ENCODE measurements at places on chromosomes 16 and 17. TPM values are rescaled to one million over a fixed set of nuclear protein-coding genes. Genes with fewer than 3 reads are reported as not detected.

The CRYBA1 gene
- not detected for polyA plus RNA-seq

The SEPHS2 gene
- polyA plus RNA-seq: 31.6 TPM

The KRTAP9-4 gene
- polyA plus RNA-seq: not detected

The DRC3 gene
- 24.6 TPM for polyA plus RNA-seq

The LRRC36 gene
- polyA plus RNA-seq: 5.8 TPM

The SBK1 gene
- polyA plus RNA-seq: 15.1 TPM

The MYBBP1A gene
- polyA plus RNA-seq: 32.5 TPM

The LRRC46 gene
- polyA plus RNA-seq: 2.3 TPM

The BLTP2 gene
- 63.3 TPM for polyA plus RNA-seq

The HS3ST3A1 gene
- polyA plus RNA-seq: 4.5 TPM

The TMEM98 gene
- 239 TPM for polyA plus RNA-seq

The MYL11 gene
- 1.4 TPM for polyA plus RNA-seq

The LRRC37B gene
- 20.3 TPM for polyA plus RNA-seq

The CDH1 gene
- polyA plus RNA-seq: 101 TPM

The WNT9B gene
- 0.16 TPM for polyA plus RNA-seq

The HASPIN gene
- polyA plus RNA-seq: 3.4 TPM

The UTS2R gene
- polyA plus RNA-seq: 0.19 TPM

The RAC3 gene
- 10.2 TPM for polyA plus RNA-seq

The CCL8 gene
- polyA plus RNA-seq: not detected

The METTL2A gene
- polyA plus RNA-seq: 24.1 TPM

The ITGAD gene
- polyA plus RNA-seq: 0.18 TPM

The KRT20 gene
- polyA plus RNA-seq: 2.0 TPM

The SLC46A1 gene
- 13.3 TPM for polyA plus RNA-seq

The FADS6 gene
- polyA plus RNA-seq: 0.36 TPM

The TNS4 gene
- 0.18 TPM for polyA plus RNA-seq

The GPRC5C gene
- polyA plus RNA-seq: 153 TPM

The EPOP gene
- polyA plus RNA-seq: 1.1 TPM

The ARHGAP44 gene
- polyA plus RNA-seq: 9.0 TPM

The OTOP3 gene
- polyA plus RNA-seq: not detected

The SLC12A3 gene
- polyA plus RNA-seq: 37.2 TPM

The PAQR4 gene
- polyA plus RNA-seq: 7.0 TPM

The CHST5 gene
- 0.56 TPM for polyA plus RNA-seq

The FBXW10 gene
- 0.46 TPM for polyA plus RNA-seq

The LITAFD gene
- 0.20 TPM for polyA plus RNA-seq

The RAB26 gene
- polyA plus RNA-seq: 2.7 TPM

The CD7 gene
- 0.63 TPM for polyA plus RNA-seq

The ZMYND15 gene
- 0.37 TPM for polyA plus RNA-seq

The DNAAF8 gene
- 2.3 TPM for polyA plus RNA-seq

The CD300H gene
- polyA plus RNA-seq: not detected

The CCL1 gene
- not detected for polyA plus RNA-seq

The RPS6KB1 gene
- polyA plus RNA-seq: 43.4 TPM

The HCRT gene
- not detected for polyA plus RNA-seq

The PTRH2 gene
- polyA plus RNA-seq: 29.6 TPM

The C17orf75 gene
- polyA plus RNA-seq: 46.0 TPM

The YBX2 gene
- 2.4 TPM for polyA plus RNA-seq

The SCGB1C2 gene
- 2.5 TPM for polyA plus RNA-seq

The ATP2C2 gene
- polyA plus RNA-seq: 1.2 TPM

The CAPNS2 gene
- polyA plus RNA-seq: not detected

All from left renal pelvis (tissue), 4 donors.